ENCODE measurements at places on chromosomes 6 and 20. TPM values are rescaled to one million over a fixed set of nuclear protein-coding genes. Genes with fewer than 3 reads are reported as not detected.

DNA sequence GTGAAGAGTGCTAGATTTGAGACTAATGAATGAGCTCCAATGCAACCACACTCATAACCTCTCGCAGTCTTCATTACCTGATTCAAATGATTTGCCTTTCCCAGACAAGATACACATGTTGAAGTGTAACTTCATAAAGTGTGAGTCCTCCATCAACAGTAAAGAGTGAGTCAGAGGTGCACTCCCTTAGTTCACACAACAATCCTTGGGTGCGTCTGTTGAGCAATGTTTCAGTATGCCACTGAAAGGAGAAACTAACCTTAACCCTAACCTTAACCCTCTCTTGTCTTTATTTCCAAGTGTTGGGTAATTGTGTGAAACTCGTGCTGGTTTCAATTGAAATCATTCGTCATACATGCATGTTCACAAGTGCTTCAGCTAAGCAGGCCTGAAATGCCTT is 21.0 kb upstream of the RIN2 start:
- DNase-seq, result no peak
- H3K36me3 ChIP-seq, result no peaks in the 10 kb centered on the region
- H3K27ac ChIP-seq, result no peak overlapping the region

GRCh38 chr20:14673164-14673563 is 335.8 kb upstream of the FLRT3 start:
- no peaks in the 10 kb centered on the region for H3K36me3 ChIP-seq
- H3K27me3 ChIP-seq, result no peaks in the 10 kb centered on the region
- no peak overlapping the region for H3K27ac ChIP-seq
- DNase-seq, result no peak
- no peak overlapping the region for H3K4me3 ChIP-seq

DNA sequence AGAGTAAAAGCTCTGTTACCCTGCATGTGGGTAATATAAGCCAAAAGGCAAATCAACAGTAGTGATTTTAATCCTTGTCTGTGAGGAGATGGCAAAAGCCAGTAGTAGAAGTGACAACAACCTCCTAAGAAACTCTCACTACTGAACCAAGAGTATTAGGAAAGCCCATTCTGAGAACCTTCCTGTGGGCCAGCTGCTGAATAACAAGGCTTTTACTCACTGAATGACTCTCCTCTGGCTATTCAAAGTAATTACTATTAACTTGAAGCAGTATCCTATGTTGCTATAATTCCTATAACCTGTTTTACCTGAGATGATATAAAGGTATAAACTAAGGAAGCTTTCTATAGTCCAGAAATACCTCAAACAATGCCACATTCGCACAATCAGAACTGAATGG is 55.1 kb downstream of the CHD6 start:
- no peaks in the 10 kb centered on the region for H3K36me3 ChIP-seq
- H3K4me3 ChIP-seq, result no peak overlapping the region
- no peak overlapping the region for H3K27ac ChIP-seq
- no peak for DNase-seq
- peaks cover 21% of the 10 kb centered on the region for H3K4me1 ChIP-seq

DNA sequence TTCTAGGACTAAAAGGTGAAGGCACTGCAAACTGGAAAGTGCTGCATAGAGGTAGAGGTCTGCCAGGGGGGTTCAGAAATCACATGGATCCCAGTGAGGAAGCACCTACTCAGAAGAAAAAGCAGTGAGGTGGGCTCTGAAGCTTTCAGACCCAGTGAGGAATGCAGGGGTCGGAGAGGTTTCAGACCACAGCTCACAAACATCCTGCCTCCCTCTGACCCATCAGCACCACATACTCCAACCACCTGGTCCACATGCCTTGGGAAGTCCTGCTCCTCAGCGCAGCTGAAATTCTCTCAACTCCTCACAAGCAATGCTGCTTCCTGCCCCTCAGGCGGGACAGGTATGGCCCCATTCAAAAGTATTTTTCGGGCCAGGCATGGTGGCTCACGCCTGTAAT is 20.2 kb downstream of the MRPL14 start:
- no peak overlapping the region for H3K27ac ChIP-seq
- DNase-seq, result no peak
- H3K36me3 ChIP-seq, result no peaks in the 10 kb centered on the region

- no peaks in the 10 kb centered on the region for H3K4me1 ChIP-seq
- H3K27ac ChIP-seq, result no peak overlapping the region
- DNase-seq, result no peak
- no peaks in the 10 kb centered on the region for H3K27me3 ChIP-seq
- no peak overlapping the region for H3K4me3 ChIP-seq
Observed at GRCh38 chr6:13883966-13884365, 40.8 kb upstream of the RNF182 start.

GRCh38 chr6:167046861-167047495 is 47.8 kb downstream of the CEP43 start:
- H3K27ac ChIP-seq, result no peak overlapping the region
- no peak for DNase-seq
- H3K4me3 ChIP-seq, result no peak overlapping the region
- H3K4me1 ChIP-seq, result peaks cover 11% of the 10 kb centered on the region
- H3K36me3 ChIP-seq, result no peaks in the 10 kb centered on the region

DNA sequence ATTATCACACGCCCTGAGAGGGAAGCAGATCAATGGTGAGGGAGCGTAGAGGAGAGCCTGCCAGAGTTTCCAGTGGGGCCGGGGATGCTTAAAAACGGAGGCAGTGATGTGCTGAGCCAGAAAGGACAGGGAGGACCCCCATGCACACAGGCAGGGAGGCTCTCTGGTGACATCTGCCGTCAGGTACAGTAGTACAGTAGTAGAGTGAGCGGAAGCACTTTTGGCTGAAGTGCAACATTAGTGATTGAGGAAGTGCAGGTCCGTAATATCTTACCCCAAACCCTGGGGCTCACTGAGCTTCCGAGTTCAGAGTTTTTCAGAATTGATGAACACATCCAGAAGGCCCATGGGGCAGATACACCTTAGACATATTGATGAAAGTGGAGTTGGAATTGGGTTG is 42.1 kb downstream of the GFRA4 start:
- no peak overlapping the region for H3K4me3 ChIP-seq
- no peaks in the 10 kb centered on the region for H3K36me3 ChIP-seq
- no peak overlapping the region for H3K27ac ChIP-seq

GRCh38 chr20:1245578-1245977 is 19.7 kb downstream of the RAD21L1 start:
- H3K4me3 ChIP-seq, result no peak overlapping the region
- no peaks in the 10 kb centered on the region for H3K4me1 ChIP-seq
- DNase-seq, result no peak
- H3K36me3 ChIP-seq, result no peaks in the 10 kb centered on the region

Gene MAS1
- total RNA-seq, result not detected

Gene RTF2
- 65.0 TPM for total RNA-seq

Measured in naive thymus-derived CD4-positive, alpha-beta T cell (primary cell).